ENCODE measurements at places on chromosomes 5 and 9.

DNA sequence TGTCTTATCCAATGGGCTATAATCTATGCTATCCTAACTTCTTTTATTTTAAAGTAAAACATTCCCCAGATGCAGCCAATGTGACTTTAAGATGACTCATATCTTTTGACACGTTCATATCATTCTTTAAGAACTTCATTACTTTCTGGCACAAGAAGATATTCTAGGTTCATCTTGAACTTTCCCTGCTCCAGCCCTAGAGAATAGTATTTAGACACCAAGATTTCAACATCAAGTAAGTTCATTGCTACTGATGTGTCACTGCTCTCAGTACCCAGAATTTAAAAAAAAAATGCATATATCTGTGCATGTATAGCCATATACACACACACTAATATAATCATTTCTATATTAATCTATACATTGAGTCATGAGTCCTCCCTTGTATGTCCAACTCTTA, 175.2 kb downstream of the SAXO1 start:
- no peak for DNase-seq

DNA sequence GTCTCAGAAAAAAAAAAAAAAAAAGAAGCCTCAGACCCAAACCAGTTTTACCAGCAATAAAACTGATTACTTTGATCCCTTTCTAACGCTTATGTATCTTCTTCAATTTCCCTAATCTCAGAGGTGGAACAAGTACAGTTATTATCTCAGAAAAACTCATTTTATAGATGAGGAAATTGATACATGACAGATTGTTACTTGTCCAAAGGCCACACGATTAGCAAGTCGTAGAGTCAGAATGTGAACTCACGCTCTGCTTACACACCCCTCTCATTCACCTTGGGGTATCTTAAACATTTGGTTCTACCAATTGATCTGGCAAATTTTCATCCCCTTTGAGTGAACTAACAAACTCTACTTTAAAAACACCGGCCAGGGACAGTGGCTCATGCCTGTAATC, 110.2 kb downstream of the SUSD1 start:
- DNase-seq = no peak

GRCh38 chr5:81184749-81185110, 48.4 kb upstream of the CKMT2 start:
- no peak for DNase-seq

DNA sequence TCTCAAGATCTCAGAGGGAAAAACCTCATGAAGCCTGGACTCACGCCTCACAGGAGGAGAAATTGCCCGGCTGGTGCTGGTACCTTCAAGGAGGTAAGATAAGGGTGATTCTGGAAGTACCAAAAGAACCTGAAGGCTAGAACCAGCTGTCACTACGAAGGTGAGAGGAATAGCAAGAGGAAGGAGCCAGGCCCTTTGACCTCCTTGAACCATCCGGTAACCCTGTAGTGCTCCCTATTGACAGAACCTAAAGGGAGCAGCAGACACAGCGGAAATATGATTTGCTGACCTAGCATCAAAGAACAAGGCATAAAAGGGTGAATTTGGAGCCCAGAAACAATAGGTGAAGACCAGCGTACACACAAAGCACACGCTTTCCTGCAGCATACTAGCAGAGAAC, 92.2 kb downstream of the DOCK8 start:
- DNase-seq = no peak

DNA sequence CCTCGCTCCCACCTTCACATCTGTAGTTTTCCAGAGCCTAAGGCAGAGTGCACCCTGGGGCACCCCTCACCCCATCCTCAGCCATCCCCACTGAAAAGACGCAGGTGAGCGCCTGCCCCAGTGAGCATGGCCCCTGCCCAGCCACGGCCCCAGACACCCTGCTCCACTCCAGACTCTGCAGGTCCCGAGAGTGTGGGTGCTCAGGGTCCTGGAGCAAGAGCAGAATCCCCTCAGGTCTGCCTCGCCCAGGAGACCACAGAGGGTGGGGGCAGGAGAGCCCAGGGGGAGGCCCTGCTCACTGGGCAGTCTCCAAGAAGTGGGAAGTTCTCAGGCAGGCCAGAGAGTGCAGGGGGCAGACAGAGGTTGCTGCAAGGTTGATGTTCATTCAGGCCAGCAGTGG, 158.6 kb upstream of the PPP1R26 start:
- no peak for DNase-seq

DNA sequence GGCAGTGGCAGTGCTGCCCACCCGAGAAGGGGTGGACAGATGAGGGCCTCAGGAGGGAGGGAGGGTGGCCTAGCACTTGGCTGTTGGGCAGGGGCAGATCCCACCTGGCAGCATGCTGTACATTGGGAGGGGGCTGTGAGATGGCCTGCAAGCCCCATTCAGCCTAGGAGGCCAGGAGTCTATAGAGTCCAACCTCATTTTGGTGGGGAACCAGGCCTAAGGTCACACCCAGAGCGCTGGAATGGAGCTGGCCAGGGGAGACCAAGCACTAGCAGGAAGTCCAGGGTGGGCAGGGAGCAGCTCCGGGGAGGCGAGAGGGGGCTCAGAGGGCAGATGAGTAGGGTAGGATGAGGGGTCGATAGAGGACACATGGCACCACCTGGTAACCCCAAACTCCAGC, 22.9 kb downstream of the TRIM14 start:
- DNase-seq = no peak

DNA sequence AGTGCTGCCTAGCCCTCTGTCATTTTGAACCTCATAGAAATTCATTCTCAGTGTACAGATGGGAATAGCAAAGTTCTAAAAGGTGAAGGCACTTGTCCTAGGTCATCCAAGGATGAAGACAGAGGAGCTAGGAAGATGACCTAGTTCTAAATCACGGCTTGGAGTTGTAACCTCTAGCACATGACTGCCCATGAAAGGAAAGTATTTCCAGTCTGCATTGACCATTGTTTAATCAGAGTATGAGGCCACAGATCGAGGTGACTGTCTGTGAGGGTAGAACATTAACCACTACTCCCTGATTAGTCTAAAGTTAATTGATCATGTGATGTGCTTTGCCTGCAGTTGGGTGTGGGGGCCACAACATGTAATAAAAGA, 674 bp upstream of the TNFSF15 start:
- DNase-seq = no peak

- DNase-seq = no peak
Measured at GRCh38 chr5:149762958-149763630, 33.0 kb downstream of the PPARGC1B start.

DNA sequence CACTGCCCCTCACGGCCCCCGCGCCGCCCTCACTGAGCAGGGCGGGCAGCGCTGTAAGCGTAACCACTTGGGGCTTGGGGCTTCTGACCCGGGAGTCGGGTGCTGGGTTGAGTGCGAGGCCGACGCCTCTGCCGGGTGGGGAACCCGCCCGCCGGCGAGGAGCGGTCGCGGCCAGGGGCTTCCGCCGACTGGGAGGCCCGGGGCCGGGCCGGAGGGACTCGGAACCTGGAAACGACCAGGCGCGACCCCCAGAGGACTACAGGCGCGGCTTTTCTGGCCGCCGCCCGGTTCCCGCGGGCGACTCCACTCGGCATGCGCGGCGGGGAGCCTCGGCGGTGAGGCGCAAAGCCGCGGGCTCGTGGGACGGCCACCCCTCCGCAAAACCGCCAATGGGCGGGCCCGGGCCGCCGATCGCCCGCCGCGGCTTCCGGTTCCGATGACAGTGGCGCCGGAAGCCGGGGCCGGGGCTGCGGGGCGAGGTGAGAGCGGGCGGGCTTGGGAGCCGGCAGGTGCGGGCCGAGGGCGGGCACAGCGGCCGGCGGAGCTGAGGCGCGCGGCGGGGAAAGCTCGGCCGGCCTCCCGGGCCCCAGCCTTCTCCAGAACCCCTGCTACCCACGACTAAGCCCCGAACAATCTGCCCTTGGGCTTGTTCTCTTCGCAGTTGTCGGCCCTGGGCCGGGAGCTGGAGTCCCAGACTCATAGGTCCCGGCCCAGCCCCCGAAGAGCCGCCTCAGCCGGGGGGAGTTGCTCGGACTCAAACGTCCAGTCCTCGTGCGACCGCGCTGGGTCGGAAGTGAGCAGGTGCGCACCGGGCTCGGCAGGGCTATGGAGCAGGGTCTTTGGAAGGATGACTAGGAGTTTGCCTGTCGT, at the start of gene RMND5B:
Gene RMND5B (plus strand): TSS at position 439 of the 870 bp plus-strand sequence. CDS start 7,106 bp downstream, outside the sequence.
- peak; percentile 49 for DNase-seq

DNA sequence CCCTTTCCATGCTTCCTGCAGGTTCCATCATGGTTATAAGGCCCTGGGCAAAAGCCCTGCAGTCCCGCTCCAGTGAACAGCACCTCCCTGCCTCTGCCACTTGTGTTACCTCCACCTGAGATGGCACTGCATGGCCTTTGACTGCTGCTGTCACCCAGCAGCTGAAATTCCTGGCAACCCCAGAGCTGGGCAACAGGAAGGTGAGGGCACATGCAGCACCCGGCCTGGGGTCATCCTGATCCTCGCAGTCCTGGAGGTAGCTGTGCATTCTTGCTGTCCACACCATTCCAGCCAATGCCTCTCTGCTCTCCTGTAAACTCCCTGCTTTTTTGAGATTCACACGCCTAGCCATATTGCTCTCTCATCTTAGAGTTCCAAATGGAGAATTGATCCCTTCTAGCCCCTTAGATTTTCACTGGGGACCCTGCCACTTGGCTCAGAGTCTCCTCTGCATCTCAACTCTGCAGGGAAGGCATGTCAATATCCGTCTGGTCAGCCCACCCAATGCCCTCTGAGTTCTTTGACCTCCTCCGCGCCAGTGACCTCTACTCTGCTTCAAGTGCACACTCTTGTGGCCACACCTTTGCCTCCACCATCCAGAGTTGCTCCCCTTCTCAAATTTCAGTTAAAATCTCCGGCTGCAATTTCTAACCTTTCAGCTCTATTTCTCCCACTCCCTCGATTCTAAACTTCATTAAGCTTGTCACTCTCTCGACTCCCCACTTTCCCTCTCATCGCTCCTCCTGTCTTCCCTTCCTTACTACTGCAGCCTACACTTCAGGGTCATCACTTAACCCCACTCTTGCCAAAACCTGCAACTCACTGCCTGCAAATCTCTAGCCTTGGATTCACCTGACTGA, 93.4 kb downstream of the ANKH start:
- no peak for DNase-seq

GRCh38 chr9:136552117-136552703, 6.4 kb upstream of the NOTCH1 start:
- DNase-seq = peak; percentile 67

DNA sequence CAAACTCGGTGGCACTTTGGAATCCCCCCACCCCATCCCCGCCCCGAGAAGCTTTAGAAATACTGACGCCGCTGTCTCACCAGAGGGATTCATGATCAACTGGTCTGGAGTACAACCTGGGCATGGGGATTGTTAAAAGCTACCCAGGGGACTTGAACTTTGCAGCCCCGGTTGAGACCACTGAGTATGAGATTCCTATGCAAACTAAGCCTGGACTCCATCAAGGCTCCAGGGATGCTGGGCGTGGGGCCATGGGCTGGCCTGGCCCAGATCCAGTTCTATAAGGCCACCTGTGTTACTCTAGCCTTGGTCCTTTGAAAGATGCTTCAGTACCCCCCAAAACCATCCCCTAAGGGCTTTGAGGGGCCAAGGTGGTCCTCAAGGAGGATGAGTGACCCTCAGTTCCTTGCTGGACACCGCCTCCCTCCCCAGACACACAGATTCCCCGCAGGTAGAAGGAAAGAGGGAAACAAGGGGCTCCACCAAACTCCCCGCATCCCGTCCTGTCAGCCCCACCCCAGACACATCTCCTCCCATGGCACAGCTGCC, 68.5 kb downstream of the MRPL36 start:
- DNase-seq = no peak

GRCh38 chr5:139958432-139959148, 84.5 kb downstream of the NRG2 start:
- DNase-seq = no peak

- DNase-seq = no peak
Measured at GRCh38 chr5:97657239-97657638, 474.2 kb upstream of the RIOK2 start.

- DNase-seq = no peak
Measured at GRCh38 chr5:111960476-111961215, 203.7 kb upstream of the NREP start.

- DNase-seq = peak; percentile 53
Measured at GRCh38 chr5:120405286-120405864, 58.7 kb upstream of the PRR16 start.

GRCh38 chr5:172281346-172281745, 2.2 kb downstream of the UBTD2 start:
- no peak for DNase-seq

DNA sequence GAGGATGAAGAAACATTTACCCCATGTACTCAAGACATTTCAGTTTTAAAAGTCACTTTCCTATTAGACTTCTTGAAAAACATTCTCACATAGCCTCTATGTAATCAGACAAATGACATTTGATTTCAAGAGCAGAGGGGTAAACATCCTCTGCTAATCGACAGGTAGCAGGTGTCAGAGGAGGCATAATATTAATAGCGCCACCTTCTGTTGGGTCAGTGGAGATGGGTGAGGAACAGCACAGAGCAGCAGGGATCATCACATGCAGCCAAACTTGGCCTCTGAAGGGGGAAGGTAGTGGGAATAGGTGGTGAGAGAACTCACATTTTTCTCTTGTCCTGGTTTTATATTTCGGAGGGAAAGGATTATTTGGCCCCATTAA, 3.3 kb upstream of the LSM11 start:
- no peak for DNase-seq

GRCh38 chr9:95756101-95756500, 119.4 kb upstream of the ERCC6L2 start:
- DNase-seq = no peak

- DNase-seq = no peak
Measured at GRCh38 chr5:143016777-143017516, 246.8 kb downstream of the ARHGAP26 start.

- no peak for DNase-seq
Measured at GRCh38 chr5:64585646-64586045, 79.8 kb downstream of the RGS7BP start.

DNA sequence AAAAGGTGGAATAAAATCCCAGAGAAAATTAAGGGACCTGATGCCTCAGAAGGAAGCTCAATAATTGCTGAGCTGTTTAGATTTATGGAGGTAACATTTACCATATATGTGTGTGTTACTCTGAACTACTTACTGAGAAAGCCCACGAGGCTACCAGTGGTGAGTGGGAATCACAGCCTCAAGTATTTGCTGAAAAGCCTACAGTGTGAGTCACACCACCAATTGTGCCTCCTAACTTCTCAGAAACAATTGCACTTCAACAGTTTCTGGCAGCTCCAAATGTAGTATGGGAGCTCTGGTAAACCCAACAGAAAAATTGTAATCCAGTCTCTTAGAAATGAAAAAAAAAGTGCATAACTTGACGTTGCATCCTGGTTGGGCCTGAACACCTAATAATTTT, 551.6 kb downstream of the PRDM9 start:
- DNase-seq = no peak

All from amniotic stem cell (primary cell).